GF-D8 (cell line): ENCODE measurements at places on chromosomes 2 and 18.

GRCh38 chr2:28313220-28313784 is 79.4 kb upstream of the FOSL2 start:
- no peak for DNase-seq

DNA sequence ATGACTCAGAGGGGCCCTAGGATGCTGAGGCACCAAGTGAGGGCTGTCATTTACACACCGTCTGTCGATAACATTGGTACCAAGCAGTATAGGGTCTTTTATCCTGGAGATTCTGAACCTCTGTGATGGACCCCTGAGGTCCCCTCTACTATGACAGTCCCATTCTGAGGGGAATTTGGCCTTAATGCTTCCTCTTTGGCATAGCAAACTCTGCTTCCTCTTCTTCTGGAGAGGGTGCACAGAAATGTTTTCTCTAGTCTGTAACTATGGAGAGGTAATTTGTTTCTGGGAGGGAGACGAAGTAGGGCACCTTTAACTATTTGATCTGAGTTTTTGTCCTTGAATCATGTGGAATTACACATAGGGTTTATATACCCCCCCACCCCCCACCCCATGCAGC is 44.8 kb downstream of the INPP4A start:
- DNase-seq: no peak

GRCh38 chr2:169573974-169574299 is 272 bp upstream of the FASTKD1 start:
- no peak for DNase-seq

DNA sequence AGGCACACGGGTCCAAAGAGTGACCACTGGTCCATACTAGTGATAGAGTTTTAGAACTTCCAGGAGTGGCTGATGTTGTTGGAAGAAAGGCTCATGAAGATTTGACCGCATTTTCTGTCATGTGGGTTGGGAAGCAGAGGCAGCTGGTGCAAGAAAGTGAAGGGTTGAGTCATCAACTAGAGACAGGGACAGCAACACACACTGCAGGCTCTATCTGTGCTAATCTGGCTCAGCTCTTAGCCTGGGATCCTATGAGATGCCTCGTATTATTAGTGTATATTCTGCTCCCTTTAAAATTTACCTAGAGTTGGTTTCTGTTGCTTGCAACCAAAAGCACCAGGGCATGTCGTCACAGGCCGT is 2.5 kb upstream of the SH3RF3 start:
- DNase-seq: no peak

- DNase-seq: no peak
Measured at GRCh38 chr2:154912215-154912614, 213.7 kb downstream of the KCNJ3 start.

GRCh38 chr18:36903215-36903928 is 74.4 kb downstream of the KIAA1328 start:
- no peak for DNase-seq
